Activated naive CD4-positive, alpha-beta T cell treated with anti-CD3 and anti-CD28 coated beads, Interleukin-2, amount 10 ng/mL, durations not matched to agents 7 days and 5 days (primary cell): ENCODE measurements at places on chromosomes 2 and 18.
A peak's percentile ranks its signal among the peaks of the same experiment; 100 is the strongest.

GRCh38 chr18:79988071-79988450, 302 bp downstream of the TXNL4A start:
- DNase-seq, result peak; percentile 78

DNA sequence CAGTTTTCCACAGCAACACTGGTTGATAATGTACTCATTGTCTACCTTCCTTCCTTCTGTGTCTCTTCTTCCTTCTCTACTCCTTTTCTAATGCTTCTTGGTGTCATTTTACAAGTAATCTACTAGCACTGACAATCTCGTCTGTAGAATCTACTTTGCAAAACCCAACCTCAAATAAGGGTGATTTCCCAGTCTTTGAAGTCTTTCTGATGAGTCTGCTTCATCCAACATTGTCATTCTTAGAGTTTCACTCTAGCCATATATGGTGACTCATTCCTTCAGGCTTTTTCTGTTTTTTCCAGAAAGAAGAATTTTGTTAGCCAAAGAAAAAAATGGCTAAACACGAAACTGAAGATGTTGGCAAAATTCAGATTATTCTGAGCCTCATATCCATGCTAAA, 288.7 kb downstream of the MBD2 start:
- no peak for DNase-seq

DNA sequence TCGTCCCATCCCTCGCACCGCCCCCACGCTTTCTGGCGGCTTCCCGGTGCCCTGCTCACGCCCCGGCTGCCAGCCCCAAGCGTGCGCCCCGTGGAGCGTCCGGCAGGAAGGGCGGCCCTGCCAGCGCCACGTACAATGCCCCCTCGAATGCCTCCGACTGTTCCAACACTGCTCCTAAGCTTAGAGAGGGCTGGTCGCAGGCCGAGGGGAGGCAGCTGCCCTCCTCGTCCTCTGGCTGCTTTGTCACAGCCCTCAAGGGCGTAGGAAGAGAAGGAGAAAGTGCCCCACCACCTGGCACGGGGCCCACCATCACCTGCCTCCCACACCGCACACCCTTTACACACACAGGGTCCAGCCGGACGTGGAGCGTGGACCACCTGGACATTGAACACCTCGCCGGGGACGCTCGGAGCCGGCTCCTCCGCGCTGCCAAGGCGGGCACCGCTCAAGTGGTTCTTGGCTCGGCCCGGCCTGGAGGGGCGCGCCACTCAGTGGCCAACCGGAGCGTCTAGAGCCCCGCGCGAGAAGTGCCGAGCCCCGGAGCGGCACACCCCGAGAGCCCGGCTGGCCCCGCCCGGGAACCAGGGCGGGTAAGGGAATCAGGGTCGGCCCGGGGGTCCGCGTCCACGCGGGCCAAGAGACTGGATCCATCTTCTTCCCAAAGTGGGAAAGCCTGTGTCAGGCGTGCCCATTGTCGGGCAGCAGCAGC, 830 bp downstream of the DNER start:
- DNase-seq, result peak; percentile 30

DNA sequence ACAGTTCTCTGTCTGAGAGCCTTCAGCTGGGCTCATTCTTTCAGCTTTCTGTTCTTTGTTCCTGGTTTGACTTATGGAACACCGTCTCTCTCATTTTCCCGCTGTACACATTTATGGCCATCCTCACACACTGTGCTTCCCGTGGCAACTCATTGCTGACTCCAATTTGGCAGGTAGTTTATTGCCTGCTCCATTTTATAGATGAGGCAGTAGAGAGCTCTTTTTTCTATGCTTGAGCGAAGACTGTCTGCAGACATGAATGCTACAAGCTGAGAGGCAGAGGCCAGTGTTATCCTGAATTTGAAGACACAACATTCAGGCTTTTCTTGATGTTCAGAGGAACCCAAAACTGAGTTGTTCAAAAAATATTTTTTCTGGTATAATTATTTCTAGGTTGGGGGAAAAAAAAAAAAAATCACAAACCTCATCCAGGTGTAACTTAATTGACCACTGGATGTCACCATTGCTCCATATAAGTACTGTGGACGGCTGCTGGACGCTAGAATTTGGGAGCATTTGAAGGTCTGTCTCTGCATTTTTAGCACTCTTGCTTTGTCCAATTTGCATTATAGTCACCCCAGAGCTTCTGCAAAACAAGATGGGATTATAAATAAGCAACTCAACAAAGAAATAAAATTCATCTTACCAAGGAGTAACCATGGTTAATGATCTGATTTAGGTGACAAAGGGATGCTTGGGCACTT, 83.5 kb downstream of the HRH4 start:
- no peak for DNase-seq

GRCh38 chr2:81714817-81715216, 1410.3 kb upstream of the LRRTM1 start:
- DNase-seq, result no peak

- peak; percentile 73 for DNase-seq
These were observed at the start of gene PRKCE for GRCh38 chr2:45651415-45652089. PRKCE (plus strand) TSS chr2:45651675.
